ENCODE measurements at places on chromosomes 3 and 15.

GRCh38 chr15:97903971-97904572 lies 56.4 kb upstream of the ARRDC4 start:
- DNase-seq, result no peak

GRCh38 chr15:76988867-76989780 lies 5.8 kb upstream of the PSTPIP1 start:
- DNase-seq, result no peak

DNA sequence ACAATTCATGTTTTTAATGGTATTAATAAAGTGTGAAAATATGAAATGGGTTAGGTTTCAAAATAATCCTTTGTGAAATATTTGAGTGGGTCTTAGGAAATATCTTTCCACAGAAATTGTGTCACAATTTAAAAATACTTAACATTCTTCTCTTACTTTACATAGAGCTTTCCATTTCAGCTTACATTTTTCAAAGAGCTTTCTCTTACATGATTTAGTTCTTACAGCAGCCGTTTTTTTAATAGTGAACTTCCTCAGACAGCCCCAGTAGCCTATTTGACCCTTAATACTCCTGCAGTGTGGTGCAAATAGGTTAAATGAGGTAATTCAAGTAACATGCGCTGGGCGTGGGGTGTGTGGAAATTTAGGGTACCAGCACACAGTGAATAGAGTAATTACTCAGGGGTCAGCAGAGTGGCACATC lies 21.8 kb downstream of the P2RY12 start:
- DNase-seq, result no peak

- DNase-seq, result no peak
Measured at GRCh38 chr15:71463156-71463665, 347.1 kb upstream of the NR2E3 start.

- DNase-seq, result no peak
Measured at GRCh38 chr3:23385327-23385726, 182.2 kb downstream of the UBE2E2 start.

DNA sequence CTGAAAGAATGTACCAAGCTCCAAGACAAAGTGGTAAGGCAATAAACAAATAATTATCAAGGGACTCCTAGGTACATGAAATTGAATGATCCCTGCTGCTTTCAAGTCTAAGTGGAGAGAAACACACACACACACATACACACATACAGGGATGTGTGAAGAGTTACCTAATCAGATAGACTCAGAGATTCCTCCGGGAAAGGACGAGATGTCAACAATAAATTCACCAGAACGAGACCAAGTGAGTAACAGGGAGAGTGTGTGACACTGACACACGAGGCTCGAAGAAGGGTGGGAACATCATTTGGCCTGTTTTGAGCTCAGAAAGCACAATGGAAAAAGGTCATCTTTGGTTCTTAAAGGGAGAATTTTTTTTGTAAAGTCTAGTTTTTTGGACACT lies 13.4 kb downstream of the LRIG1 start:
- no peak for DNase-seq

DNA sequence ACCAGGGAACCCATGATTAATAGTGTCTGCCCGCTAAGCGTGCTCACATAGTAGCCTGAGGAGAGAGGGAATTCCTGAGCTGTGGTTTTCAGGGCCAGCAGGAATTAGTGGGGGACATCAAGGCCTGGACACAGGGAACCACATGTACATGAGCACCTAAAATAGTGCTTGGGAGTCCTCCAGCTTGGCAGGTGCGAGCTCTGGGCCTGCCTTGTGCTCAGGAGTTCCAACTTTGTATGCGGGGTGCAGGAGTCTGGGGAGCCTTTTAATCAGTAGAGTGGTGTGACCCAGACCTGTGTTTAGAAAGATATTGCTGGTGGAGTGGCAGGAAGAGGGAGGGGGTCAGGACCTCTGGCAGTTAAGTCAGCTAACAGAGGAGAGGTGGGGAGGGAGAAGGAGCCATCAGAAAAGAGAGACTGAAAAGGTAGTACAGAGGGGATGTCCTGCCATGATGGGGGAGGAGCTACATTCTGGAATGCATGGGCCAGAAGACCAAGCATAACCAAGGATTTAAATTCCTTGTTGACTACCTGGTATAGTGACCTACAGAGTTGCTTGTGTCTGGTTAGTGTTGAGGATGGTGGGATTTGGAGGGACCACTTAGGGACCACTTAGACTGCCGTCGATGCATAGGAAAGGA lies 1.9 kb downstream of the DAG1 start:
- no peak for DNase-seq

Measured in AG04449 (cell line).